CD14-positive monocyte (primary cell): ENCODE measurements at places on chromosomes 3 and 15.

DNA sequence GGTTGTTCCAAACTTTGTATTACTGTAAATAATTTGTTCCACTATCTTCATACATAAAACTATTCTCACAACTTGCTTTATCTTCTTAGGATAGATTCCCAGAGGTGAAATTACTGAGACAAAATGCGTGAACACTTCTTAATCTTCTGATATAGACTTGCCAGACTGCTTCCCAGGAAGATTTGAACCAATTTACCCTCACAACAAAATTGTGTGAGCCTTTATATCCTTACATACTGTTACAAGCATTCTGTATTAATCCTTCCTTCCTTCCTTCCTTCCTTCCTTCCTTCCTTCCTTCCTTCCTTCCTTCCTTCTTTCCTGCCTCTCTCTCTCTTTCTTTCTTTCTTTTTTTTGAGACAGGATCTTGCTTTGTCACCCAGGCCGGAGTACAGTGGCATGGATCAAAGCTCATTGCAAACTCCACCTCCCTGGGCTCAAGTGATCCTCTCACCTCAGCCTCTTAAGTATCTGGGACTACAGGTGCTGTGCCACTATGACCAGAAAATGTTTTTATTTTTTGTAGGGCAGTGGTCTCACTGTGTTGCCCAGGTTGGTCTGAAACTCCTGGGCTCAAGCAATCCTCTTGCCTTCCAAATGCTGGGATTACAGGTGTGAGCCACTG is 57.1 kb upstream of the SSR3 start:
- DNase-seq, result no peak

GRCh38 chr3:129598484-129598883 is 8.0 kb downstream of the PLXND1 start:
- DNase-seq, result no peak

DNA sequence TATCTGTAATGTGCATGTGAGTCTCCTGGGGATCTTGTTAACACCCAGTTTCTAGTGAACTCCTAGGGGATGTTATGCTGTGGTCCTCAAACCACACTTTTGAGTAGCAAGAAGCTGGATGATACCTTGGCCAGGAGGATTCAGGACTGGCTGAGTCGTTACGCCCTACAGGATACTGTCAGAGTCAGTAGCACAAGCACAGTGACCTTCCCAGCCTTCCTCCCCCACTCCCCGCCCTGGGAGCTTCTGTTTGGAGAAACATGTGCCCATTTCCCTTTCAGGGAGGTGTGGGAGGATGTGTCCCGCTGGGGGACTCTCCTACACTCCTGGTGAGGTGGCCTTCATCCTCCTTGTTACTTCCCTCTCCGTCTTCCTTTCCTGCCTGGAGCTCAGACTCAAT is 76.4 kb upstream of the TRPM1 start:
- no peak for DNase-seq

GRCh38 chr3:45426161-45426560 is 37.8 kb downstream of the LARS2 start:
- no peak for DNase-seq

- no peak for DNase-seq
These were observed 39.6 kb downstream of the C3orf38 start for GRCh38 chr3:88189361-88189810.

GRCh38 chr3:52259448-52259847 is 13.9 kb downstream of the PPM1M start:
- no peak for DNase-seq

DNA sequence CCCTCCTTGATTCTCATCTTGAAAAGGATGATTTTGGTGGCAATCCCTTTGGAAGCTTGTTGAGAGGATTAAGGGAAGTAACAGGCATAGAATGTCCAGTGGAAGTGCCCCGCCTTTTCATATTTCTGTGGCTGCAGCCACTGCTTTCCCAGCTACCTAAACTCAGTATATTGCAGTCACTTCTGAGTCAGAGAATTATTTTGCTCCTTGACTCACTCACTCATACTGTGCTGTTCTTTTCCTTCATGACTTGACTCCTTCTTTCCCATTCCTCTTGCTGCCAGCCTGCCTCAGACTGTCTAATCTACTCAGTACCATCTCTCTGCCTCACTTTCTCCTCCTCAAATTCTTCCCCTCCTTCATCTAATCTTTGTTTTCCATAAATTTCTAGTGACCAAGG is 26.5 kb upstream of the POLR2M start:
- DNase-seq, result no peak

DNA sequence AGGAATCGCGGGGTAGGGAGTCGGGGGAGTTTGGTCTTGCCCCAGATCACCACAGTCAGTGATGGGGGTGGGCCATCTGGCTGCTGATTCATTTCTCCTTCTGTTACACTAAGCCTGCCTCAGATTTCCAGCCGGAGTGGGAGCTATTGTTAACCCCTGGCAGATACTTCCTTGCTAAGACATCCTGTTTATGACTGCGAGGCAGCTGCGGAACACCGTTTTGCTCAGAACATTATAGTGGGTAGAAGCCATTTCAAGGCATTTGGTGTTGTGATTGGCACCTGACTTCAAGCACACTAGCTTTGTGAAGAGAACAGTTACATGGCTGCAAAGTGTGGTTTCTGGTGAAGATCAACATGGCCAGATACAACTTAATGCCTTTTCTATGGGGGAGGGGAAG is 73.8 kb downstream of the FLNB start:
- no peak for DNase-seq

DNA sequence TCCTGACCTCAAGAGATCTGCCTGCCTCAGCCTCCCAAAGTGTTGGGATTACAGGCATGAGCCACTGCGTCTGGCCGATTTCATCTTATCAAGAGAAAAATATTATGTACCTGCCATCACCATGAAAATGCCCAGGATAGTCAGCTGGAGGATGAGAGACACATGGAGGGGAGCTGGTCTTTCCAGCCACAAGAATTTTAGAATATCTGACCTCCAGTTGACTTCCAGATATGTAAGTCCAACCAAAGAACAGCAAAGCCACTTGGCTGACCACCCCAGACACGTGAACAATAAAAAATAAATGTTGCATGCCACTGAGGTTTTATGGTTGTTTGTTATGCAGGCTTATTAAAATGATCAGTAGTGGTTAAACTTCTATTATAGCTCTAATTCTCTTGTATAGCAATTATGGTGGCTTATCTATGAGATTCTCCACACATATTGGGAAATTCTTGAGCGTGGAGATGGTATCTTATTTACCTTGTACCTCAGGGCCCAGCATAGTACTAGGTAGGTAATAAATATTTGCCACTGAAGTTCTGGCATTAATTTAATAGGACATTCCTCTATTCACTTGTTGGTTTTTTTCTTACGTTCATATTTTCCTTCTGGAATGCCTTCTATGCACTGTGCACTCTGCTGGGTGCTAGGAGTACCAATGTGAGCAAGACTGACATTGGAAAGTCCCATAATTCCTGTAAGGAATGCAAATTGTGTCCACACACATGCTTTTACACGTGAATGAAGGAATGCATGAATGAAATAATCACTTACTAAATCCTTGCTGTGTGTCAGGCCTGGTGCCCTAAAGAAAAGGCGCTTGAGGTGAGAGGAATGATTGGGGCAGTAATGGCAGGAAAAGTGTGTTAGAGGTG is 77.6 kb downstream of the EDEM1 start:
- no peak for DNase-seq

DNA sequence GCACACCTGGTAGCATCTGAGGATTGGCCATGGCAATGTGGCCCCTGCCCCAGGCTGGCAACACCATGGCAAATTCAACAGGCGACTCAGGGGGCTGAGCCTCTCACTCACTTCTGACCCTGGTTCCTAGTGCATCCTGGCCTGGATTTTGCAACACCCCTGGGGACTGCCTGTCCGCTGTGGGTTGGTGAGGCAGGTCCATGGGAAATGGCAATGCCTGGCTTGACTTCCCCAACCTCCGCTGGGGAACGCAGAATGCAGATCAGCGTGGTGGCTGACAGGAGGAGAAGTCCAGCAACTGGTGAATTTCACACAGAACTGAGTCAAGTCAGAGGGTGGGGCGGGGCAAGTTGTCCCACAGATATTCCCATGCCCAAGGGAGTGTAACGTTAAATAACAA is 3.9 kb upstream of the PSTPIP1 start:
- peak; percentile 56 for DNase-seq

DNA sequence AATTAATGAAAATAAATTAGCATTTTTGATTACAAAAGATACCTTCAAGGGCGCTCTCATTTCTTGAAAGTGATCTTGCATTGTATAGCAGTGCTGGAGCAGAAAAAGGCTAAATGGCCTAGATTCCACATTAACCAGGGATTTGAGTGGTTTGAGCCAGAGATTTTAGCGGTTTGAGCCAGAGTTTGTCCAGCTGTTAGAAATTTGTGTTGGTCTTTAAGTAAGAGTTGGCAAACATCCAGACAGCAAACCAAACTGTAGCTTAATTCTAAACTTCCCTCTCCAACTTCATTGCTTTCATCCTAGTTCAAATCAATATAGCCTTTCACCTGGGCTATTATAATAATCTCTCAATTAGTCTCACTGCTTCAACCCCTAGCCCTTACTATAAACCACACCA is 351.7 kb downstream of the IGSF11 start:
- no peak for DNase-seq

DNA sequence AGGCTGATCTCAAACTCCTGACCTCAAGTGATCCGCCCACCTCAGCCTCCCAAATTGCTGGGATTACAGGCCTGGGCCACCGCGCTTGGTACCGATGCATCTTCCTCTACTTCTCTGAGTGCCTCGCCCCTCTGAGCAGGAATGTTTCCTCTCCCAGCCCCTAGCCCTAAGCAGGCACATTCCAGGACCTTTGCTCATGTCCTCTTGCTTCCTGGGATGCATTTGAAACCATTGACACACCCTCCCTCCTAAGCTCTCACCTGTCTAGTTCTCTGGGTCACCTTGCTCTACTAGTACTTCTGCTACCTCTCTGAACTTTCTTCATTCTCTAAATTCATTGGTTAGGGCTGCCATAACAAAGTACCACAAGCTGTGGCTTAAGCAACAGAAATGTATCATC is 17.9 kb upstream of the UACA start:
- no peak for DNase-seq

- DNase-seq, result no peak
These were observed 45.8 kb downstream of the MITF start for GRCh38 chr3:69784954-69785514.

- DNase-seq, result no peak
These were observed 69.3 kb downstream of the MCTP2 start for GRCh38 chr15:94300612-94301011.

GRCh38 chr3:117399311-117400078 is 689.9 kb downstream of the TUSC7 start:
- DNase-seq, result no peak

DNA sequence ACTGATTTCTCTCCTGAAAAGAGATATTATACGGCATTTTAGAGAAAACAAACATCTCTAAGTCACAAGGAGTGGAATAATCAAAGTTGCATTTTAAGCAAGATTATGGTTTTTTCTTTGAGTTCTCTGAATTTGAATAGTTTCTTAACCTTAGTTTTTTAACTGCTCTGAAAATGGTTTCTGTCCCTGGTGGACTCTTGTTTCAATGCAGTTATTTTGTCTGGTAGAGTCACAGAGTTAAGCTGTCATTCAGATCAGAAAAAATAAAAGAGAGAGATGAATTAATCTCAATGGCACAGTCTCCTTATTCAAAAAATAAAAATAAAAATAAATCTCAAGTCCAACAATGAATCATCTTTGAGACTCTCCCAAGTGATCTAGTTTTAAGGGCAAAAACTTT is 19.0 kb downstream of the AGTR1 start:
- no peak for DNase-seq

DNA sequence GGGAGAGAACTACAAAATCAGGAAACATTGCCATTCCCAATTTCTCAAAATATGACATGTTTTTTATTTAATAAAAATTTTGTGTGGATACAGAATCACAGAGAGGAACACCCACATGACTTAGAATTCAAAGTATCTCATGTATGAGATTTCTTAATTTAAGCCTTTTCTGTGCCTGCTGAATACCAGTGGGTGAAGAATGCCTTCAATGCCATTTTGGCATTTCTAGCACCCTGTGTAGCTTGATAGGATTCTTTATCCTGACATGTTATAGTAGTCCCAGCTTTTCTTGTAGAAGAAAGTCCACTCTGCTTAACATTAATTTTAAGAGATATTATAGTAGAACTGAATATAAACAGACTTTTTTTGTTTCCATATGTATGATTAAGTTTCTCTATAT is 3.1 kb upstream of the SLMAP start:
- DNase-seq, result no peak

GRCh38 chr3:43268636-43269035 is 17.7 kb upstream of the SNRK start:
- DNase-seq, result no peak

- peak; percentile 78 for DNase-seq
These were observed 10.5 kb upstream of the EIF4A2 start for GRCh38 chr3:186772701-186773417.

DNA sequence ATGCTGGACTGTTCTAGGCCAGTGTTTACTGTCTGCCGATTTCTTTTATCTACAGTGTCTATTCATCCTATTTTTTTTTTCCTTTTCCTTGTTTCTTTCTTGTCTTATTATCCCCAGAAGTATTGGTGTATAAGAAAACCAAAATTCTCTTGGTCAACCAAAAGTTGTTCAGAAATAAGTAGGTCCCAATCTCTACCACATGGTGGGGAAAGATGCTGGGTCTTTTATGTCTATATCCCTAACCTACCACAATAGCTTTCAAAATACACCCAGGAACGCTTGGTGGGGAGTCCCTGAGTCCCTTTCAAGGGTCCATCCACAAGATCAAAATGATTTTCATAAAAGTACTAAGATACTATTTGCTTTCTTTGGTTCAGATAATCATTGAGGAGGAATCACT is 225.6 kb downstream of the CLSTN2 start:
- no peak for DNase-seq

- DNase-seq, result no peak
These were observed 46.8 kb upstream of the TBC1D23 start for GRCh38 chr3:100213891-100214573.

DNA sequence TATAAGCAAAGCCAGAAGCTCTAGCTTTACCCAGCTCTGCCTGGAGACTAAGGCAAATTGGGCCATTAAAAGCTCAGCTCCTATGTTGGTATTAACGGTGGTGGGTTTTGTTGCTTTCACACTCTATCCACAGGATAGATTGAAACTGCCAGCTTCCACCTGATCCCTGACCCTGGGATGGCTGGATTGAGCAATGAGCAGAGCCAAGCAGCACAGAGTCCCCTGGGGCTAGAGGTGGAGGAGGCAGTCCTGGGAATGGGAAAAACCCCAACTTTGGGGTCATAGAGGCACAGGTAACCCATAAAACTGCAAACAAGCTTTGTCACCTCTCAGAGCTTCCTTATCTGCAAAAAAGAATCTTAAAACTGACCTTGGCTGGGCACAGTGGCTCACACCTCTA is 6.6 kb downstream of the RHO start:
- DNase-seq, result no peak
